ENCODE measurements at places on chromosomes 5 and 9.

DNA sequence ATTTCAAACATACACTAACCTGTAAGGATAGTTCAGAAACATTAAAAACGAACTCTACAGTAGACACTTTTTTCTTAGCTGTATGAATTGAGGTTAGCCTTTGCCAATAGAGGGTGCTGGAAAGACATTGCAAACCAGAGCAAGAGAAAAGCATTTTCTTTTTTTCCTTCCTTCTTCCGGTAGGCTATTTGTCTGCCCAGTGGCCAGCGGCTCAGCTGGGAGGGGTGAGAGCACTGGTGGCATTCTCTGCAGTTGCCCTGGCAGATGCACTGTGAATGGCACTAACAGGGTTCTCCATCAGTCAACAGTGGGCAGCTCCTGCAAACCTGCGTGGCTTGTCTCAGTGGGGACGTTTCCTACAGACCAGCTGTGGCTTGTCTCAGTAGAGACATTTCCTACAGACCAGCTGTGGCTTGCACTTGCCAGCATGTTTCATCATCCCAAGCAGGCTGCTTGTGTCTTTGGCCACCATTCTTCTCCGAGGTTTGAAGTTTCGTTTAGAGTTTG lies 984.5 kb upstream of the CDH18 start:
- no peak for DNase-seq

- DNase-seq = no peak
These were observed 468.8 kb downstream of the BNC2 start for GRCh38 chr9:16401701-16402100.

GRCh38 chr9:25724424-25724823 lies 46.2 kb upstream of the TUSC1 start:
- DNase-seq = no peak

GRCh38 chr9:85414390-85414789 lies 327.4 kb downstream of the AGTPBP1 start:
- no peak for DNase-seq

DNA sequence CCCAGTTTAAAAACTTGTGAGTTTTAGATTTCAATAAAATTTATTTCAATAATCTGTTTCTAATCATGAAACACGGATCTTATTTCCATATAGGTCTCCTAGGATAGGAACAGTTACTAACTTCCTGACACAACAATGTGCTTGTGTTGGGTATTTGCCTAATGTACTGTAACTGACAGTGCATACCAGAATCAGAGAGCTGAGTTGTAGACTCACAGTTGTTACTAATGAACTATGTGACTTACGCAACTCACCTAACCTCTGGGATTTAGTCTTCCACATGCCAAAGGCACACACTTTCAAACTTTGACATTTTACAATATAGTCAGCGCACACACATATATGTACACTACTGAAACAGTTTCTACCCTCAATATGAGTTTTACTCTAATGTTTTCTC lies 77.7 kb downstream of the HOMER1 start:
- no peak for DNase-seq
